Suppressor macrophage treated with lipopolysaccharide for 4 hours (primary cell): ENCODE measurements at places on chromosomes 16 and 17.

DNA sequence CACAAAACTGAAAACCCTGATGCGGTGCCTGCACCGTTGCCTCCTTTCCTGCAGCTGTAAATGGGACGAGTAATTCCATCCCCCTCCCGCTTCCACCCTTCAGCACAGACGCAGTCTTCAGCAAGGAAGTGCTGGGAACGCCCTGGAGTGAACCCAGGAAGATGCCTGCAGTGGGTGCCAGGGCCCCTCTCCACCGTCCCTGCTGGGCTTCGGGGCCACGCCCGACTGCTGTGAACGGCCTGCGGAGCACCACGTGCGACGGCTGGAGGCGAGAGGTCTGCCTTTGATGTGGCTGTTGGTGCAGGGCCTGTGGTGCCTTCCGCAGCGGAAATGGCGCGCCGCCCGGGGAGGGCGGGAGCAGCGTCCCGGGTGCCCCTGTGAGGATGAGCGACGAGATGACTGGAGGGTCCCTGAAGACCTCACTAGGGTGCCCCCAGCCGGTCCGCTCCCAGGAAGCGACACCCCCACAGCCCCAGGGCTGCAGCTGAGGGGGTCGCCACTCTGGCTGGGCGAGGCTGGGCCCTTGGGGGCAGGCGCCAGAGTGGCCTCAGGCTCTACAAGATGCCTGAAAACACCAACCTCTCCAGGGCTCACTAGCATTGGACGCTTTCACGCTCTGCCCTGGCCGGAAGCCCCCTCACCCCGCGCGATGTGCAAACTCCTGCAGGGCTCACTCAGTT, 749 bp upstream of the MC1R start:
- peak; percentile 77 for DNase-seq

GRCh38 chr17:7232114-7232513, 2.2 kb downstream of the DVL2 start:
- DNase-seq, result no peak

DNA sequence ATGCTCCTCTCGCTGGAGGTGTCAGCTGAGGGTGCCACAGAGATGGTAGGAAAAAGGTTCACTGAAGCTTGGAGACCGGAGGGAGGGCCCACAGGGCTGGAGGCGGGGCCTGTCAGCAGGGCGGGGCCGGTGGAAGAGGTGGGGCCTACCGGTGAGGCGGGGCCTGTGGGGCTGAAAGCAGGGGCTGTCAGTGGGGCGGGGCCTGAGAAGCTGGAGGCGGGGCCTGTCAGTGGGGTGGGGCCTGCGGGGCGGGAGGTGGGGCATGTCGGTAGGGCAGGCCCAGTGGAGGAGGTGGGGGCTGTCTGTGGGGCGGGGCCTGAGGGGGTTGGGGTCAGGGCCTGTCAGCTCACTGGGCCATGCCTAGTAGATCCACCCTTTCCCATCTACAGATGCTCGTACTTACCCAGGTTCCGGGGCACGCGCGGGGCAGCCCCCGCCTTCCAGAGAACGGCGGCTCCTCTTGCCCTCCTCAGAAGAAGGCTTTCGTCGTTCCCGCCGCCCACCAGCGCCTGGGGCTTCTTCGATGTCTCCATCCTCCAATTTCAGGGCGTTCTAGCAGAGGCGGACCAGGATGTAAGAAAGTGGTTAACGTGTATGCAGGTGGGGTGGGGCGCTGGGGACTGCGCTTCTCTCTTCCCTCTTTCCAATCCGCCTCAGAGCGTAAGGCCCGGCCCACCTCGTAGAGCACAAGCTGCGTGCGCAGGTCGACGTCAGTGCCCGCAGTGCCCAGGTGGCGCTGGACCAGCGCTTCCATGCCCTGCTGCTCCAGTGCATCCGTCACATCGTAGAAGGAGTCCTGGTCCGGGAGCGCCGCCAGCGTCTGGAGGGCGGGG, 9.8 kb downstream of the TMEM208 start:
- DNase-seq, result peak; percentile 52

- no peak for DNase-seq
Observed at GRCh38 chr17:83067718-83068261, 11.6 kb upstream of the METRNL start.

- DNase-seq, result no peak
Observed at GRCh38 chr17:50642722-50643656, 8.3 kb downstream of the ABCC3 start.

DNA sequence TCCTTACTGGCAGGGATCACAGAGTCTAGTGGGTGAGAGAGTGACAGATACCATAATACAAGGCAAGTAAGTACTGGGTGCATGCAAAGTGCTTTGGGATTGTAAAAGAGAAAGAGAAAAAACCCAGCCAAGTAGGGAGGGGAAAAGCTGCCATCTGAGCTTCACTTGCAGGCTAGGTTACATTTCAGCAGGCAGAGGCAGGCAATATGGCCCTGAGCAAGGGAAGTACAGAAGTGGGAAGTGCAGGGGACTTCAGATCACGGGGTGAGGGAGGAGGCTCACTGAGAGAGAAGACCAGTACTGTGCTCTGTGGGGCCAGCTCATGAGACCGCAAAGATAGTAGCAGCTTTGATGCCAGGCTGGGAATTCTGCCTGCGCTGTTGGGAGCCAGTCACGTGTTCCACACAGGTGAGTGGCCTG, 230.6 kb downstream of the MSI2 start:
- DNase-seq, result peak; percentile 66

DNA sequence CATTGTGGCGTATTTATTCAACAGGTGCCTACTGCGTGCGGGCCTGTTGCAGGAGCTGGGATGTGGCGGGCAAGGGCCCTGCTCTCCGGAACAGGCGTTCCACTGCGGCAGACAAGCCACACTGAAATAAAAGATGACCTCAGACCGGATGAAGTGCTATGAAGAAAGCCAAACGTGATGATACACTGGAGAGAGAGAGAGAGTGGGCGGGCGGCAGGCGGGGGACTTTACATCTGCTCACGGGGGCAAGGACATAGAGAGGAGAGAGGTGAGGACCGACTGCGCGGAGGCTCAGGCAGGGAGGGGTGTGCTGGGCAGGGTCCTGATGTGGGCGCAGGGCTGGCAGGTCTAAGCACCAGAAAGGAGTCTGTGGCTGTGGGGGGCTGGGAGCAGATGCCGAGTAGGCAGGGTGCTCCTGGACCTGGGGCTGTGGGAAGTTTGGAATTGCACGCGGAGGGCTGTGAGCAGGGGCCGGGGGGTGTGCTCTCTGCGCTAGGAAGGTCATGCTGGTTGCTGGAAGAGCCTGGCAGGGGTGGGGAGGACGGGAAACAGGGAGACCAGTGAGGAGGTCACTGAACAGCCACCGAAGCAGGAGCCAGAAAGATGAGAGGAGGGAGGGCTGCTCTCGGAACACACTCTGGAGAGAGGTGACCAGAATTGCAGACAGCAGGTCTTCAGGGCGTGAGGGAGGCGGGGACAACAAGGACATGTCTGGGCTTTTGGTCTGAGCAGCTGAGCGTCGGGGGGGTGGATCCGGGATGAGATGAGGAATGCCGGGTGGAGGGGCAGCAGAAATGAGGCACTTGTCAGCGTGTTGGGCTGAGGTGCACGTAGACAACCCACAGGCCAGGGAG, 9.9 kb downstream of the MXRA7 start:
- DNase-seq, result no peak

GRCh38 chr16:49601576-49601975, 228.0 kb downstream of the C16orf78 start:
- no peak for DNase-seq

DNA sequence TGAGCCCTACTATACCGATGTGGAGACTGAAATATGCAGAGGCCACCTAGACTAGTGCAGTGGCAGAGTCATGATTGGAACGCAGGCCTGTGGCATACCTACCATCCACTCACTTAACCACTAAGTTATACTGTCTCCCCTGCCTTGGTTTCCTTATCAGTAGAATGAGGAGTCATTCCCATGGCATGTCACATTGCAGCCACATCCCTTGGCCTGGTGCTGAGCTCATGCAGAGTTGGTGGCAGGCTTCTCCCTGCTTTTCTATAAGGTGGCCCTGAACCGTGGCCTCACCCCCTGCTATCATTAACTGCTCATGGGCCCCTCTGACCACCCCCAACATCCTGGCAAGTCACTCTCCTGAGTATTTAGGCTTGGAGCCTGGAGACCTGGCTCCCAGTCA, 212.5 kb downstream of the KATNIP start:
- DNase-seq, result no peak

GRCh38 chr16:56611281-56611833, 3.0 kb downstream of the MT2A start:
- peak; percentile 71 for DNase-seq

DNA sequence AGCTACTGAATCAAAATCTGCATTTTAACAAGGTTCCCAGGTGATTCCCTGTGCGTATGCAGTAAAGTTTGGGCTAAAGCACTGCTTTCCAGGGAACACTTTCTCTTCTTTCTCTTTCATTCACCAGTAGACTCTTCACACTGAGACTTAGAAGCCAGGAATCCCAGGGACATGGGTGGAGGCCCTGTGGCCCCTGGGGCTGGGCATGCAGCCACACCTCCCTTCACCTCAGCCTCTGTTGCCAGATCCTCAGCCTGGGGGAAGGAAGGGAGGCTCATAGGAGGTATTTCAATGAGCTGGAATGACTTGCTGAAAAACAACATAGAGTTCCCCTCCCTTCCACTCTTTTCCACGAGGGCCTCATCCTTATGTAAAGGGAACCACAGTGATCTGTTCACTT, 1.2 kb downstream of the G6PC3 start:
- no peak for DNase-seq

- peak; percentile 36 for DNase-seq
Observed at GRCh38 chr16:19223235-19224170, 55.5 kb downstream of the SYT17 start.

DNA sequence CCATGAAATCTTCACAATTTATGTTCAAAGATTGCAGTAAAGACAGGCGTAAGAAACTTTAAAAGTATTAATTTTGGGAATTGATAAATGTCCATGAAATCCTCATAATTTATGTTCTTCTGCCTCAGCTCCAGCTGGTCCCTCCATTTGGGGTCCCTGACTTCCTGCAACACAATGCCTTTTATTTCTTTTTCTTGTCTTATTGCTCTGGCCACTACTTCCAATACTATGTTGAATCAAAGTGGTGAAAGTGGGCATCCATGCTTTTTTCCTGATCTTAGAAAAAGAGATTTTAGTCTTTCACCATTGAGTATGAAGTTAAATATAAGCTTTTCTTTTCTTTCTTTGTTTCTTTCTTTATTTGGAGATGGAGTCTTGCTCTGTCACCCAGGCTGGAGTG, 14.3 kb downstream of the TAT start:
- DNase-seq, result no peak

GRCh38 chr16:30377812-30378235, 3.2 kb downstream of the MYL11 start:
- peak; percentile 78 for DNase-seq

DNA sequence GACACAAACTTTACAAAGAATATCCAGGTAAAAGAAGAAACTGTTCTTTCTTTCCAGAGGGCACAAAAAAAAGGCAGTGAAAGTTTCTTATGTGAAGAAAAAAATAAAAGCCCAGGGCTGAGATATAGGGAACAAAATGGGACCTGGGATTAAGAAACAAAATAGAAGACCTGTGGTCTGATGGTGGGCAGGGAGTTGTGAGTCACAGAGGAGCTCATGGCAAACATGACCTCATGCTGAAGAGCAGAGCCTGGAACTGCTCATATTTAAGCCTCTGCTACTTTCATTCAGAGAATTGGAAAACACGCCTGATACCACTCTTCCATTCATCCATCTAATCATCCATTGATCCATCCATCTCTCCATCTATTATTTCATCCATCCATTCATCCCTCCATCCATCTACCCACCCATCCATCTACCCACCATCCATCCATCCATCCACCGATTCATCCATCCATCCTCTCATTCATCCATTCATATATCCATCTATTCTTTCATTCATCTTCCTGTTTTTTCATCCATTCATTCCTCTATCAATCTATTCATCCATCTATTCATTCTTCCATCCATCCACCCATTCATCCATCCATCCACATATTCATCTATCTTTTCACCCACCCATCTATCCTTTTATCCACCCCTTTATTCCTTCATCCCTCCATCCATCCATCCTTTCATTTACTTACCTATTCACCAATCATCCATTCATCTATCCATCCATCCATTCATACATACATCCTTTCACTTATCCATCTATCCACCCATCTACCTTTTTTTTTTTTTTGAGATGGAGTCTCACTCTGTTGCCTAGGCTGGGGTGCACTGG, 30.0 kb downstream of the WFDC1 start:
- peak; percentile 48 for DNase-seq

DNA sequence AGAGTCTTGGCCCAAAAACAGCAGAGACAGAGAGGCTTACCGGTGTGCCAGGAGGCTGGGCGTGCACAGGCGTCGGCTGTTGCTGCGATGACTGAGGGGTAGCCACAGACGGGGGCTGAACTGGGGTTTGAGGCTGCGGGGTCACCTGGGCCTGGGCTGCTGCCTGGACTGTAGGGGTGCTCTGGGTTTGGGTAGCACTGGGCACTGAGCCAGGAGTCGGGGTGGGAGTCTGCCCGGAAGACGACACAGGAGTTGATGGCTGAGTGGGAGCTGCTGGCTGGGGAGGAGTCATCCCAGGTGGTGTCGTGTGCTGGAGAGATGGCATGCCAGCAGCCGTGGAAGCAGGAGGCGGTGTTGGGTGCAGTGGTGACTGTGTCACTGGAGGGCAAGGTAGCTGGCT, 53.2 kb upstream of the TRAP1 start:
- no peak for DNase-seq

GRCh38 chr16:86848821-86849220, 270.5 kb downstream of the FOXL1 start:
- DNase-seq, result no peak

- DNase-seq, result peak; percentile 15
Observed at GRCh38 chr16:17294856-17295255, 175.9 kb downstream of the XYLT1 start.
